NCI-H146 (cell line): ENCODE measurements at places on chromosomes 11 and 22.

GRCh38 chr11:128179512-128179911 lies 407.8 kb downstream of the ETS1 start:
- no peak for DNase-seq

GRCh38 chr11:78080084-78080817 lies 589 bp upstream of the NDUFC2 start:
- DNase-seq: peak; percentile 23

GRCh38 chr11:115699733-115700132 lies 195.5 kb upstream of the CADM1 start:
- DNase-seq: no peak

- DNase-seq: no peak
Observed at GRCh38 chr11:33718440-33718839, 17.8 kb downstream of the CD59 start.

DNA sequence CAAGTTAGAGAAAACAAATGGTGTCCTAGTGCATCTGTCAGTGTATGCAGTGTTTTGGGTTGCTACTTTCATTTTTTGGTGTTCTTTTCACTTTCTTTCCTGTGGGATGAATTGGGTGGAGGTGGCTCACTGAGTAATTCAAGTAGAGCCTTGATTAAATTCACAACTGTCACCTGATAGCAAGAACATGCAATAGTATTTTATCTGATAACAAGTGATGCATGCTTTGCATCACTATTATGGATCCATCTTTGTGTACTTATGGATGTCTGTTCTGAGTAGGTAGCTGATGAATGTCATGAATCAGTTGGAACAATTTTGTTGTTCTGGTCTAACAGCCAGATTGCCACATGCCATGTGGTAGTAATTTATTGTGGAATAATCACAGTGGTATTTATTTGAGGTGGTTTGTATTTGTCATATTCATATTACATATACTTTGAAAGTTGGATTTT lies 87.5 kb downstream of the DDX10 start:
- DNase-seq: no peak

DNA sequence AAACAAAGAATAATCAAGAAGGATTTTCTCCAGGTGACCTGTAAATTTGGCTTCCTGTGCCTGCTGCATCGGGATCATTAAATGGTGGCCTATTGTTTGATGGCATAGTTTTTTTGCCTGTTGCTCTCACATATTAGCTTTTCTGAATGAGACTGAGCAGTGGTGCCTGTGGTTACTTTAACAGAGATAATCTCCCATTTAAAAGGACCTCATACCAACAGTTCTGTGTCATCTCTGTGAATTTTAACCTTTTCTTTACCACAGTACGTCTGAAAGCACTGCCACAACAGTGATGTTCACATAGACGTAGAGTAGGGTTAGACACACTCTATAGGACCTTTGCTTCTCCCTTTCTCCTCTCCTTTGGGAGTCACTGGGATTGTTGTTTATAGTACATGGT lies 22.9 kb upstream of the RCE1 start:
- no peak for DNase-seq

DNA sequence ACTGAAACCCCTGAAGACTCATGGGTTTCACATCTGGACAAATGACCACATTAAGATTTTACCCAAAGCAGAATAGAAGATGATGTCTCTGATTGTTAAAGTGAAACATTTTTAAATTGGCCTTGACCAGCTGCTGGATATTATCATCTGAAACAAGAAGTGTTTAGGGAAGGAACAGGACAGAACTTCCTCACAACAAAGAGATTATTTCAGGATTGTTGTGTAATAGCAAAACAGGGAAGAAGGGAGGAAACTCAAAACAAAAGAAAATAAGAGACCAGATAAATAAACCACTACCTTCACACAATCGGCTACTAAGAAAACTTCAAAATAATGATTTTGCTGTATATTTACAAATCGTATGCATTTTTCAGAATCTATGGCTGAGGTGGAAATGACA lies 319.2 kb upstream of the API5 start:
- DNase-seq: no peak

DNA sequence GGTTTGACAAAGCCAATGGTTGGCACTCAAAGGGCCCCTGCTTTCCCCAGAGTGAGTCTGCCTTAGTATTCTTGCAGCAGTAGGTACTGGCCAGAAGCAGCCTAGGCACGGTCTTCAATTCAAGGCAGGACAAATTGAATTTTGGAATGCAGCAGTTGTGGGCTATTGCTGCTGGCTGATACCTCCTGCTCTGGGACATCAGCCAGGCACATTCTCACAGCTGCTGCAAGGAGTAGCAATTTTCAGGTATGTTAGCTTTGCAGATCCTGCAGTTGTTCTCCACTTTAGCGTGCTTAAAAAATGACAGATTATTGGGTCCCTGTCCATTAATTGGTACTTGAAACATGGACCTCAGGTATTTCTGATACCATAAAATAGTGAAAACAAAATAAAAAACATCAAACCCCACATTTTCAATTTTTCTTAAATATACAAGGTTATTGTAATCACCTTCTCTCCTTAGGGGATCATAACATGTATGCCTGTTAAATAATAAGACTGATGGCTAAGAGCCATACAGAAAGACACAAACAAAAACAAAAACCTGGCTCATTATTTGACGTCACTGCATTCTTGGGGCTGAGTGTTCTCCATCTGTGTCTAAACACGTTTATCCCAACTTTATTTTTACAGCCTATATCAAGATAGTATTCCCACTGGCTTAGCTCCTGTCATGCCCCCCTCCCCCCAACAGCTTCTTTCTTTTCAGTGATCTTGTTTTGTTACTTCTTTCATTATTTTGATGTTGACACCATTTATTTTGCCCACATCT lies 85.1 kb upstream of the CARD18 start:
- DNase-seq: no peak

DNA sequence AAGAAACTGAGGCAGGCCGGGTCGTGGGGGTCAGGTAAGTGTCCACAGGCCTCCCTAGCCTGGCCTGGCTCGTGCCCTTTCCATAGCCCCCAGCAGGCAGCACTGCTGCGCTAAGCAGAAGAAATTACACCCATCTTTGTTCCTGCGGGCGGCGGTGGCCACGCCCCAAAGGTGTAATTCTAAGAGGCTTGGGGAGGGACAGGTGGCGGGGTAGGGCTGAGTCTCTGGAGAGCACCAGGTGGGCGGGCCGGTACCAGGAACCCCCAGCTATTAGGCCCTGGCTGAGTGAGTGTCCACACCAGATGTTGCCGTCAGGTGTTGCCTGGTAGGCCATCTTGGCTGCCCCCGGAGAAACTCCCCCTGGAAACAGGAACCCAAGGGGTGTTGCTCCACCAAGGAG lies 12.3 kb upstream of the ARAP1 start:
- DNase-seq: peak; percentile 98

DNA sequence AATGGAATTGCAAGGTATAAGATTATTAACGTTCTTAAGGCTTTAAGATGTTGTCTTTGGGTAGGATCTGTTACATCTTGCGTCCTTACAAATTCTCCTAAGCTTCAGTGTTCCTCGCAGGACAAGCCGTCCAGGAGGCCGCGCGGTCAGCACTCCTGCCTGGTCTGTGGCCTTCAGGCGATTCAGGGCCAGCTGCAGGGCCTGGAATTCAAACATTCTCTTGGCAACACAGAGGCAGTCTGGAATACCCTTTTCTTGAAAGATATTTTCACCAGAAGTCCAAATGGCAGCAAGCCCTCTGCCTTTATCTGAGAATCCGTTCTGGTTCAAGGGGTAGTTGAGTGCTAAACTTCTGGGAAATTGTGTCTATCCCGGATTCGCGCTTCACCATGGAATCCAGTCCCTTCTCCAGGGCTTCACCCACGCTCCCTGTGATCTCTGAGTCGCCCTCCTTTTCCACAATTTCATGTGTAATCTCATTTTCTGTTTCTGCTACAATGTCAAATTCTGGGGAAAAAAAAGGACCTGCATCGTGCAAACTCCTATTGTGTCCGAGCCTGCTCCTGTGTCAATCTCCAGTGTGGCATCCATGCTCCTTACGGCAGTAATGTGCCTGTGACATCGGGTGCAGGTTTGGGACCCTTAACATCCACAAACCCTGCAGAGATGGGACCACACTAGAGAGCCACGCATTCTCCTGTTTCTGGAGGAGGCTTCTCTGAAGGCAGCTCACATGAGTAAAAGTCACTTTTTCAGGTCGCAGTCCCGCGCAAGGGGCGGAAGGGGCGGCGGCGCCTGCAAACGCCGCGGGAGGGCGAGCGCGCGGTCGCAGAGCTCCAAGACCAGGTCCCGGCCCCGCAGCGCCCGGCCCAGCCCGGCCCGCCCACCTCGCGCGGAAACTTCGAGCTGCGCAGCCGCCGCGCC lies 25.4 kb upstream of the SORL1 start:
- DNase-seq: peak; percentile 46

DNA sequence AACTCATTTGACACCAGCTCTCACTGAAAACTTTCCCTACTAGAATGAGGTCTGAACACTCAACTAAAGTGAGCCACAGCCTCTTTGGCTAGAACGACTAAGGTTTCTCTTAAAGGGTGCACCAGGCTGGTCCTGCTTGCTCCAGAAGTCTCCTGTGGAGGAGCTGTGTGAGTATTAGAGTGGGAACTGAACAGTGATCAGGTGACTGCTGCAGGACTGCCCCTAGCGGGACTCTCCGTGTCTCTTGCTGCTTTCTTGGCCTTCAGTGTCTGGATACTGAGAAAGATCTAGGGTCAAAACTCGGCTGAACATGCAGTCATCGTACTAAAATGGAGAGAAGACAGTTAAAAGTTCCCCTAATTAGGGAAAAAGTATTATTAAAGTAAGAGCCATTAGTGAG lies 34.6 kb downstream of the FAM118A start:
- no peak for DNase-seq

GRCh38 chr11:73453562-73453961 lies 77.4 kb downstream of the RELT start:
- DNase-seq: no peak

DNA sequence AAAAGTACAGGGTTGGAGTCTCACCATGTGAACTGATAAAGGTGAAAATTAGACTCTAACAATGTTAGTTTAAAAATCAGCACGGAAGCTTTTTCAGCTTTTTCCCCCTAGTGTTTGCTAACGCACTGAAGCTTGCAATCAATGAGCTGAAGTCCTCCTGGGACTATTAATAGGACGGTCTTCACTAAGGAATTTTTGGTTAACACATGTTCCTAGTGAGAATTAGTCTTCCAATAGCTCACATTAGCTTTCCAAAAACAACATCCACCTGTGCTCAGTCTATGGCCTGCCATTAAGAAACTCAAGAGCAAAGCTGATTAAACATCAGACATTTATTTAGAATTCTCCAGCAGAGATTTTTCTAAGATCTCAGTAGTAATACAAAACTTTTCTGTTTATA lies 26.7 kb upstream of the DDI1 start:
- DNase-seq: no peak

DNA sequence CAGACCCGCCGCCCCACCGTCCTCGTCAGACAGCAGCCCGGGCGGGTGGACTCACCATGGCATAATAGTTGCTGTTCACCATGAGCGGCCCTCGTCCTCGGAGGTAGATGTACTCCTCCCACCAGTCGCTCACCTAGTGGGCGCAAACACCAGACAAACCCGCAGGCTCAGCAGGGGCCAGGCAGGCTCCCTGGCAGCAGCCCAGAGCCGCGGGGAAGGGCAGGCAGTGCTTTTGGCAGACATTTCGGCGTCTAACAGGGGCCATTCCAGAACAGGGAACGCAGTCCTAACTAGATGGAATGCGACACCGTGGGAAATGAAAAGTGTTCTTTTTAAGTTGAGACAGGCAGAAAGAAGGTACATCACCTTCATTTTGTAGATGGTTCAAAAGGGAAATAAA lies 44.9 kb downstream of the CPT1A start:
- DNase-seq: no peak

GRCh38 chr22:17562906-17563870 lies at the start of gene SLC25A18:
Gene SLC25A18 (plus strand): TSS chr22:17563498. CDS start chr22:17579945, 16,447 bp downstream.
- DNase-seq: no peak

DNA sequence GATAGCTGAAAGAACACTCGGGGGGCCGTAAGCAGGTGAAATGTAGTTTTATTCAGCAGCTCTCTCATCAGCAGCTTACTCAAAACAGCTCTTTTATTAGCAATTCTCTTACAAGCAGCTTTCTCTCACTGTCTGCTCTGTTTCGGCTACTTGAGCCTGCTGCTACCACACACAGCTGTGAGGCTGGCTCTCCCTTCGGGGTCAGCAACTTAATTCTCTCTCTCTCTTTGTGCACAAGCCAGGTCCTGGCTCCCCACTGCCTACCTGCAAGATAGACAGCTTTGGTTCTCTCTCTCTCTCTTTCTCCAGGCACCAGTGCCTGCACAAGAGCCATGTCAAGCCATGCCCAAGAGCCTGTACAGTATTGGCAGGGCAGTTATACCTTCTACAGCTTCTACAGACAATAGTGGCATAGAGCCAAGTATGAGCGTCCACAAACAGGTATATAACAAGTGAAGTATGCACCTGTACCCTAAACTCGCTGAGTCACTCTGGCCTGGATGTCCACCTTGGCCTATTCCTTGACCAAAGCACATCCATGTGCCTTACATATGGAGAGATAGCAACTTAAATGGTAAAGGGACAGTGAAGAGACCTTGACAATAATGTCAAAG lies 110.8 kb downstream of the MTNR1B start:
- no peak for DNase-seq

- DNase-seq: no peak
Observed at GRCh38 chr11:12163181-12163941, 53.0 kb downstream of the MICAL2 start.

- no peak for DNase-seq
Observed at GRCh38 chr22:41123151-41123550, 30.8 kb downstream of the EP300 start.

- DNase-seq: no peak
Observed at GRCh38 chr22:40183029-40183581, 5.4 kb downstream of the TNRC6B start.

- DNase-seq: peak; percentile 34
Observed at GRCh38 chr11:43282607-43283440, 29.0 kb upstream of the API5 start.

DNA sequence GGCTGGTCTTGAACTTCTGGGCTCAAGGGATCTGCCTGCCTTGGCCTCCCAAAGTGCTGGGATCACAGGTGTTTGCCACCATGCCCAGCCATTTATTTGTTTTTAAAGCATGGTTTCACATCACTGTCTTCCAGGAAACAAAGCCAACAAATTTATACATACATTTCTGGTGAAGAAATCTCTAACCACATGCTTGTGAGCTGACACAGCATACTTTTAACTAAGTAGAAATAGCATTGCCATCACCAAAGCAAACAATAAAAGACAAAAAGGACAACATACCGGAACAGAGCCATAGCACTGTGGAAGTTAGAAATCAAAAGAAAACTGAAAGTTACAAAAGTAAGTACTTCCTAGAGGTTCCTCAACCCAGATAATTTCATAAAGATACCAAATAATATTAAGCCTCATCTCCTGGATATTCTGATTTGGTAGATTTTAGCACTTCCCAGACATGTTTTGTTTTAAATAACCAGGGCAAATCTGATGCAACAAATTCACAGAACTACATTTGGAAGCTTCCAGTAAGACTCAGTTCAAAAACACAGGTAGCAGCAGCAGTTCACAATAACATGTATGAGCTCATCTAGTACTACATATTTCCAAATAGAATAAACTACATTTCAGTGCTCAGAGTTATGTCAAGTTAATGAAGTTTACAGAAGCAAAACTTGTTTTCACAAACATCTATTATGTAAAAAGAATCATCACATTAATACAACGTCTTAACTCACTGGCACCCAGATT lies 70.6 kb downstream of the RRAS2 start:
- DNase-seq: no peak

- no peak for DNase-seq
Observed at GRCh38 chr22:46508491-46508999, 28.9 kb downstream of the CELSR1 start.
